ENCODE measurements at places on chromosomes 4 and X.
A peak's percentile ranks its signal among the peaks of the same experiment; 100 is the strongest.

DNA sequence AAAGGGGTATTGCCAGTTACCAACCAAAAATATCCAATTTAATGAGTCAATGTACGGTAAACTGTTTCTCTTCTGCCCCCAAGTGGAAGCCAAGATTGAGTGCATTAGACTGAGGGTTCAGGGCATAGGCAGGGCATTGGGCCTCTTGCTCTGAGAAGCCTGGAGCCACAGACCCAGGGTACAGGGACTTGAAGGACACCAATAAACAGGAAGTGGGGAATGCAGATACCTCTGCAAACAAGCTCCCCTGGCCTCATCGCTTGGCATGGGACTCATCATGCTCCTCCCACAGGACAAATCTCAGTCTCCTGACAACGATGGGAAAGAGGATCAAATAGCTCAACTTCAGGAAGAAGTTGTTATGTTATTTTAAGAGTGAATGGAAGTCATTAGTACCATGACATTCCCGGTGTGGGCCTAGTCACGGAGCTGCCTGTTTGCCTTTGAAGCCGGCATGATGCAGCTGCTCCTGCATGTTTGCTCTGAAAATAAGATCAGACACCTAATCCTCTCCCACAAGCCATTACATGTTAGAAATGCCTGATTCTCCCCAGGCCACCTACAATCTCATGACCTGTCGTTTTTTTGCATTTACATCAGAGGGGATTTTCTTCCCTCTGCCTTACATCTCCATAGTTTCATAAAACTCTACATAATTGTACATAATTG, 224.2 kb downstream of the RCHY1 start:
- DNase-seq: no peak

- peak; percentile 67 for DNase-seq
These were observed 385 bp downstream of the DCLK2 start for GRCh38 chr4:150078579-150079080.

GRCh38 chr4:26051240-26051639, 137.2 kb downstream of the SMIM20 start:
- DNase-seq: peak; percentile 30

DNA sequence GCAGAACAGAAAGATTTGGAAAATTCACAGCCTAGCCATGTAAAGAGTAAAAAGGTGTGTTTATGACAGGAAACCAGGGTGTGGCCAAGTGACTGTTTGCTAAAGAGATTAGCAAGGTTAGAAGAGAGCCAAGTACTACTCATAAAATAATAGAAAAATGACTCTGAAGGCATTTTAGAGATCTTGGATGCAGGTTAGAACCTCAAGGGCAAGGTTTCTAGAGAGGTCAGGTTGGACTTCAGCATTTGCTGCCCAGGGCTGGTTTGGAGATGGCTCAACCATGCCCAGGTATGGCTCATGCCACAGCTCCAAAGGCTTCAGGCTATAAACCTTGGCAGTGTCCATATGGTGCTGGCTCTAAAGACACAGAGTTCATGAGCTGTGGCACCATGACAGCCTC, 40.6 kb upstream of the ADGRA3 start:
- DNase-seq: no peak

- DNase-seq: no peak
These were observed 11.9 kb downstream of the TNMD start for GRCh38 chrX:100596601-100597000.

- no peak for DNase-seq
These were observed 259.2 kb downstream of the CFAP299 start for GRCh38 chr4:80594701-80595100.

DNA sequence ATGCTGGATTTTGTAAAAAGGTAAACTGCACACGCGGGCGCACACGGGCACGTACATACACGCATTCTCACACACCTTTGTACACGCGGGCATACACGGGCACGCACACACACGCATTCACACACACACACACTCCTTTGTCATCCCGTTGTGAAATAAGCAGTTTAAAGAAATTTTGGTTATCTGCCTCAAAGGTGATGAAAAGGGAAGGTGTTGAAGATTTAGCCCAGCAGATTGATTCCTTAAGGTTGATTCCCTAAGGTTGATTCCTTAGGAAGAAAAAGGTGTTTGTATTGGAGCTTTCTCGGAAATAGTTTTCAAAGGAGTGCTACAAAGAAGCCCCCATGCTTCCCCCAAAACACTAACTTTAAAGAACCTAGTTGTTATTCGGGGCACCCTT, 693 bp downstream of the ATP10D start:
- no peak for DNase-seq

DNA sequence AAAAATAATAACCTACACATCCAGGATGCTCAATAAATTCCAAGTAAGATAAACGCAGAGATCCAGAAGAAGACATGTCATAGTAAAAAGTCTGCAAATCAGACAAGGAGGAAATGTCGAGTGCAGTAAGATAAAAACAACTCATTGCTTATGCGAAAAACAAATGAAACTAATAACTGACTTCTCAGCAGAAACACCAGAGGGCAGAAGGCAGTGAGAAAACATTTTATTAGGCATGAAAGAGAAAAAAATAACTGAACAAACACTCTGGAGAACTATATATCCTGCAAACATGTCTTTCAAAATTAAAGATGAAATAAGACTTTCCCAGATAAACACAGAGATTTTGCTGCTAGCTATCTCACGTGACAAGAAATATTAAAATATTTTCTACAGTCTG, 201.3 kb upstream of the CTSO start:
- no peak for DNase-seq

DNA sequence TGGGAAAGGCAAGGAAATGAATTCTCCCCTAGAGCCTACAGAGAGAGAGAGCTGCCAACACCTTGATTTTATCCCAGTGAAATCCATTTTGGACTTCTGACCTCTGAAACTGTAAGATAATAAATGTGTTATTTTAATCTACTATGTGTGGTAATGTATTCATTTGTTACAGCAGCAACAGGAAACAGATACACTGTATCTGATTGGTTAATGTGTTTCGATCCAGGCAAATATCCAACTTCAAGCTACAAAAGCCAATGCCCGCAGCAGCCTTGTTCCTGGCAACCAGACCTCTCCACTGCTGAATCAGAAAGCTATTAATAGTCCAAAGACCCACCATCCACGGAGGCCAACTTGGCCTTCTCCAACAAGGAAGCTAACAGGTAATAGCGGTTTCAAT, 318.1 kb downstream of the PTTG2 start:
- DNase-seq: no peak

- no peak for DNase-seq
These were observed 2.3 kb upstream of the SERPINA7 start for GRCh38 chrX:106040861-106041260.

GRCh38 chr4:184165291-184165690, 52.4 kb downstream of the ENPP6 start:
- no peak for DNase-seq

GRCh38 chrX:71870208-71871098, 40.2 kb upstream of the NHSL2 start:
- no peak for DNase-seq
